Mesothelial cell of epicardium (in vitro differentiated cells): ENCODE measurements at places on chromosomes 4 and X.

DNA sequence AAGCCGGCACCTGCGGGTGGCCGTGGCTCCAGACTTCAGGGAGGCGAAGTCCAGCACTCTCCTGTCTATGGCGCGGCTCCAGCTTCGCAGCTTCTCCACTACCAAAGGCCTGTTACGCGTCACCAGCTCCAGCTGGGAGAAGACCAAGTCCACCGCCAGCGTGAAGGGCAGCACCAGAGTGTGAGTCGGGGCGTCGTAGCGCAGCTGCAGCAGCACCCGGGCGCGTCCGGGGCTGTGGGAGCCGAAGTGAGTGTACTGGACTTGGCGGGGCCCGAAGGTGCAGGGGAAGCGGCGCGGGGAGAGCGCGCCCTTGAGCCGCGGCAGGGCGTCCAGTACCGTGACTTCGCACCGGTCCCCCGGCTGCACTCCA is 444 bp downstream of the FREM3 start:
- peak; percentile 21 for DNase-seq

DNA sequence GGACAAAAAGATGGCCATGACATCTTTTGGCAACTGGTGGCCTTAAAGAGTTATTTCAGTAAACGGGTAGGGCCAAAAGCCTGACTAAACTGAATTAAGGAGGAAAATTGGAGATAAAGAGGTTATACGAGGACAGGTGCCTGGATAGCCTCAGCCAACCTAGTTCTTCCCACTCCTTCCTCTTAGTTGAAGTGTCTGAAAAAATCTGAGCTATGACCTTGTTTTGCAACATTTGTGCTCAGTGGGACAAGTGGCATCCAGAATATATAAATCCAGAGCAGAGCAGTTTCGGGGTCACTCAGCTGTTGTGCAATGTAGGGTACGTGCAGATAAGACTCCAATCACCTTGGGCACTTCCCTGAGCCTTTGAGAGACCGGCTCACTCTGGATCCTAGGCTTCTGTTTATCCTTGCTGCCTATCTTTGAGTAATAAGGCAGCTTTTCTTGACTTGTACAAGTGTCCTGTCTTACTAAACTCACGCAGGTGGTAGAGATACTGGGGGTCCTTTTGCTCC is 50.2 kb upstream of the MORC4 start:
- no peak for DNase-seq

- DNase-seq, result no peak
Measured at GRCh38 chrX:50622751-50623150, 152.1 kb upstream of the DGKK start.

GRCh38 chr4:25984796-25985195 is 70.8 kb downstream of the SMIM20 start:
- DNase-seq, result no peak

- no peak for DNase-seq
Measured at GRCh38 chrX:48683411-48683982, at the start of gene WAS. TSS of gene WAS (plus strand) at chrX:48683799. CDS start at chrX:48683854, 55 bp downstream.
